KBM-7 (cell line): ENCODE measurements at places on chromosomes 7 and 10.

DNA sequence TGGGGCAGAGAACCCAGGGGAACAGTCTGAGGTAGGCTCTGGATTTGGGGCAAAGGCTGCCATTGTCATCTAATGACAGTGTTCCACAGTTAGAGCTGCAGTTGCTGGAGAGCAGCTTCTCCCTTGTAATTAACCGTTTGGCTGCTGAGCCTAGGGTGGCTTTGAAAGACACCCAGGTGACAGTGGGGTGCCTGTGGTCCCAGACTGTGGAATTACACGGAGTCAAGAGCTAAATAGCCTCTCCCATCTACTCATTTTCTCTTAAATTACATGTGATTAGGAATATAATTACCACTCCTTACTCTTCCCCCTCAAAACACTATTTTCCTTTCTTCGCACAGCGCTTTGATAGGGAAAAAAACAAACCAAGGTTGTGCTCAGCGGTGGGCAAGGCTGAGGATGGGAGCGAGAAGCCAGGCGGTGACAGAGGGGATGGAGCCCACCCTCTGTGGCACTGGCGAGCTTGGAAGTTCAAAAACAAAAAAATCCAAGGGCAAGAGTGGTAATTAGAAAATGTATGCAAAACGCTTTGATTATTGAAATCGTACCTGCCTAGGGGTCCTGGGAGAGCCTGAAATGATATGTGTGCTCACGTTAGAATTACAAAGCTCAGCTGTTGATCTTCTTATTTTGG, 44.1 kb downstream of the BAMBI start:
- DNase-seq, result no peak

GRCh38 chr7:52211930-52212329, 823.5 kb upstream of the POM121L12 start:
- no peak for DNase-seq

DNA sequence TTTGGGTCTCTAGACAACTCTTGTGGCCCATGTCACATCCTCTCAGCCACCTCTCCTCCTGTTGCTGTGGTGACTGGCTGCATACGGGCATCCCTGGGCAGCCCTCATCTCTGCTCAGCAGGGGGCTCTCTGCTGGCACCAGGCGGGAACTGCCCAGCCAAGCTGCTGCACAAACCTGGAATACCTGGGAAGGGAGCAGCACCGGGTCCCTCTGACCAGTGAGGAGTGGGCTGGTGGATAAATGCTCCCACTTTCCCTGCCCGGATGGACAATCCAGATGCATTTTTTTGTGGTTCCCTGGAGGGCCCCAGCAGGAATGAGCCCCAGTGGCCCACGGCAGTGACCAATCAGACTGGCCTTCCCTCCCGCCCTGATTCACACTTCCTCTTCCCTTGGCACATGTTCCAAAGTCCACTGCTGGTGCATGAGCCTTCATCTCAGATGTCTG, 21.9 kb downstream of the GRID1 start:
- DNase-seq, result no peak

DNA sequence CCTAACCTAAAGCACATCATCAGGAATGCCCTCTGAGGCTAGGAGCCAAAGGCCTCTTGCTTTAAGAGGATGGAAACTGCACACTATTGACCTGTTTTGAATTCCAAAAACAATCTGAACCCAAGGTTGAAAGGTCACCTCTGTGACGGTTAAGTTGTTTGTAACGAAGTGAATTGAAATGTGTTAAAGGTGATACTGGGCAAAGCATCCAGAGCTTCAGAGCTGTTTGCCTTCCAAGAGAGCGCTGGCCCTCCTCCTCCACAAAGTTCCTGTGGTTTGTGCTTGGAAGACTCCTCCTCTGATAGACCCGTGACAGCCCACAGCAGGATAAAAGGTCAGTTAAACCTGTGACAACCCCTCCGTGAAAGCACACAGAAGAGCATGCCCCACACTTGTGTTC, 133.7 kb upstream of the CTTNBP2 start:
- no peak for DNase-seq

DNA sequence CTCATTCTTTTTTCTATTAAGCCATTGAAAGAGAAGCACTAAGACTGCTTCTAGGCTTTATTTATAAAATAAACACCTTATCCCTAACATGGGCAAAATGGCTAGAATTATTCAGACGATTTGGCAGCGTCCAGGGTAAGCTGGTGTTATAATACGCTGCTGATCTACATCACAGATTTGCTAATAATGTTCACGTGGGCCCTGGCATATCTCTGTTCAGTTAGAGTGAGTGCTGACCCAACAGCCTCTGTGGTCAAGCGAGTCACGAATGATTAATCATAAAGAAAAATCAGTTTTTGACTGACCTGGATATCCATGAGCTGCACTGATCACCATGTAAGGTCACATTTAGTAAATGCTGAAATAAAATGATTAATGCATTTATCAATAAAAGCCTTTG, 28.4 kb upstream of the CBLL1 start:
- DNase-seq, result no peak

DNA sequence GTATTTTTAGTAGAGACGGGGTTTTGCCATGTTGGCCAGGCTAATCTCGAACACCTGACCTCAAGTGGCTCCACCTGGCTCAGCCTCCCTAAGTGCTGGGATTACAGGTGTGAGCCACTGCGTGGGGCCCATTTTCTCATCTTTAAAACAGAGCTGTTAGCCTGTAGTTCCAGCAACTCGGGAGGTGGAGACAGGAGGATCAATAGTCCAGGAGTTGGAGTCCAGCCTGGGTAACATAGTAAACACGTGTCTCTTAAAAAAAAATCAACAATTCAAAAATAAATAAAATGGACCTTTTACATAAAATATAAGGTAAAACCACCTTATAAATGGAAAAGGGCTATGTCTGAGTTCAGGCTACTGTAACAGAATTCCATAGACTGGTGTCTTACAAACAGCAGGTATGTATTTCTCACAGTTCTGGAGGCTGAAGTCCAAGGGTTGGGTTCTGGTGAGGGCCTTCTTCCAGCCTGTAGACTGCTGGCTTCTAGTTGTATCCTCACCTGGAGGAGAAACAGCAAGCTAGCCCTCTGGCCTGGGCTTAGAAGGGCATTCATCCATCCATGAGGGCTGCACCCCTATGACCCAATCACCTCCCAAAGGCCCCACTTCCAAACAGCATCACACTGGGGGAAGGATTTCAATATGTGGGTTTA, 7.0 kb upstream of the PVRIG start:
- no peak for DNase-seq

DNA sequence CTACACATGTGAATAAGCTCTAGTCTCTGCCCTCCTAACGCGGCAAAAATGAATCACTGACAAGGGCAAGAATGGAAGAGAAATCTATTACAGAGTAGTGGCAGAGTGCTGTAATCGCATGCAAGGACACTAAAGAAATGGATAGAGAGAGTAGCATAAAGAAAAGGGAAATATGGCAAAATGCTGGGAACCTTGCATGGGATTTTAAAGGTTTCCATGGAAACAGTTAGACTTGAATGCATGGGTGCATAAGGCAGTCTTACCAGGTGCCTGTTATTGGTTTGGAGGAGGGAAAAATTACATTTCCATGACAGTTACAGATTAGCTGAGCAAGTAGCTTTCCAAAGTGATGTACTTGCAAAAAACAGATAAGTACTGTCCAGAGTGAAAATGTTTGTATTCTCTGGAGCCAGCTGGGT, 233.4 kb downstream of the PTN start:
- DNase-seq, result no peak

- no peak for DNase-seq
These were observed 321.7 kb upstream of the LRGUK start for GRCh38 chr7:133805426-133805825.

DNA sequence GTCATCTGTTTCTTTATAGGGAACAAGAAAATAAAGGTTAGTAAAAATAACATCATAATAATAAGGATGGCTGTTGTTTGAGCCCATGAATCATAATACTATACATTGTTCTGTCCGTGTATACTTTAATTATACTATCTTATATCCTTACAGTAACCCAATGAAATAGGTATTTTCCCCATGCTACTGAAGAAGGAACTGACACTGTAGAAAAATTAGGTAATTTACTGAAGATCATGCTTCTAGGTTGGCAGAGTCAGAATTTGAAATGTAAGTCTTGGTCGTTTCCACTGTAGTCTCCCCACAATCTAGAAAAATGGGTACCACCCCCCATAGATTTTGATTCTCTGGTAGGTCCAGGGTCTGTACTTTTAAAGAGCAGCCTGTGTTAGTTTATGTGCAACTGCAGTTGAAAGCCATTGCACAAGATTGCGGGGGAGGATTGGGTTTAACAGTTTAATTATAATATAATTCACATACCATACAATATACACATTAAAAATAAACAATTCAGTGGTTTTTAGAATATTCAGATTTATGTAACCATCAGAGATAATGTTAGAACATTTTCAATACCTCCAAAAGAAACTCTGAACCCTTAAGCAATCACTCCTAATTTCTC, 47.7 kb downstream of the SHOC2 start:
- no peak for DNase-seq

GRCh38 chr10:132698211-132698751, 87.7 kb downstream of the NKX6-2 start:
- no peak for DNase-seq

- DNase-seq, result no peak
These were observed 66.8 kb downstream of the CCDC6 start for GRCh38 chr10:59839576-59839975.

GRCh38 chr10:5442065-5442989, 30.0 kb downstream of the NET1 start:
- DNase-seq, result peak; percentile 80

DNA sequence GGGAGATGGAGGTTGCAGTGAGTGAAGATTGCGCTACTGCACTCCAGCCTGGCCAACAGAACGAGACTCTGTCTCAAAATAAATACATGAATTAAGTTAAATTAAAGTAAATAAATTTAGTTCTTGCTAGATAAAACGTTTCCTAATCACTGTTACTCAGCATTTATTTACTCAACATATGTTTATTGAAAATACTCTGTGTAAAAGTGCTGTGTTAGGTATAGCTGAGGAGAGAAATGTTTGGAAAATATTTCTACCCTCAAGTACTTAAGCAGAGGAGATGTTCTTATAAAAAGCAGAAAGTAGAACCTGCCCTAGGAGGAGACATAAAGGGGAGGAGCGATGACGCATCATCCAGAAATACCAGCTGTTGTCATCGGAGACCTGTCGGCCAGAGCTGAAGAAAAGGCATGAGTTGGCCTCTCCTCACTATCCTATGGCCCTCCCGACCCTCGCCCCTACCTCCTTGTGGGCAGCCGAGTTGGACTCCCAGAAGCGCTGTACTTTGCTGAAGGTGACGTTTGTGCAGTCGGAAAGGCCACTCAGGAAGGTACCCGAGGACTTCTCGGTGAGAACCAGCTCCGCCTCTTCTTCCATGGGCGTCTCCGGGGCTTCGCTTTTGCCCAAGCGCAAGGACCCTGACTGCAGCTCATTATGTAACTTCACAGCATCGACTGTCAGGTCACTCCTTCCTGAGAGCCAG, 1.1 kb downstream of the RRP12 start:
- DNase-seq, result peak; percentile 75

- no peak for DNase-seq
These were observed 36.6 kb downstream of the AP3M1 start for GRCh38 chr10:74114041-74114448.

- no peak for DNase-seq
These were observed 210.8 kb upstream of the CSTF2T start for GRCh38 chr10:51910189-51910588.

- peak; percentile 45 for DNase-seq
These were observed 735 bp downstream of the ZNF394 start for GRCh38 chr7:99499371-99499720.

DNA sequence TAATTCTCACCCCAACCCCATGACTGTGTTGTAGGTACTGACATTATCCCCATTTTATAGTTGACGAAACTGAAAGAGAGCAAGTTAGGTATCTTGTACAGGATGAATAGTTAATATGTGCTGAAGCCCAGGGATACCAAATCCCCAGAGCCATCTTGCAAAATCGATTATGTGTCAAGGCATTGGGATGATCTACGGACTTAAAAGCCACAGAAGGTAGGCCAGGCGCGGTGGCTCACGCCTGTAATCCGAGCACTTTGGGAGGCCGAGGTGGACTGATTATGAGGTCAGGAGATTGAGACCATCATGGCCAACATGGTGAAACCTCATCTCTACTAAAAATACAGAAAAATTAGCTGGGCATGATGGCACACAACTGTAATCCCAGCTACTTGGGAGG, 242.4 kb upstream of the RHOBTB1 start:
- no peak for DNase-seq
